ENCODE measurements at places on chromosomes 7 and 10. TPM values are rescaled to one million over a fixed set of nuclear protein-coding genes. Genes with fewer than 3 reads are reported as not detected.

Gene OR13A1
- not detected for total RNA-seq

GRCh38 chr10:119312241-119312640 is 104.9 kb downstream of the GRK5 start:
- no peaks in the 10 kb centered on the region for H3K27me3 ChIP-seq
- no peak overlapping the region for H3K4me3 ChIP-seq
- no peaks in the 10 kb centered on the region for H3K36me3 ChIP-seq
- DNase-seq, result peak; percentile 54
- H3K4me1 ChIP-seq, result peaks cover 44% of the 10 kb centered on the region

- H3K27me3 ChIP-seq, result no peaks in the 10 kb centered on the region
- no peak overlapping the region for H3K4me3 ChIP-seq
- peaks cover 2% of the 10 kb centered on the region for H3K36me3 ChIP-seq
- H3K27ac ChIP-seq, result no peak overlapping the region
- no peaks in the 10 kb centered on the region for H3K4me1 ChIP-seq
Observed at GRCh38 chr7:43700059-43700501, 29.2 kb downstream of the COA1 start.

DNA sequence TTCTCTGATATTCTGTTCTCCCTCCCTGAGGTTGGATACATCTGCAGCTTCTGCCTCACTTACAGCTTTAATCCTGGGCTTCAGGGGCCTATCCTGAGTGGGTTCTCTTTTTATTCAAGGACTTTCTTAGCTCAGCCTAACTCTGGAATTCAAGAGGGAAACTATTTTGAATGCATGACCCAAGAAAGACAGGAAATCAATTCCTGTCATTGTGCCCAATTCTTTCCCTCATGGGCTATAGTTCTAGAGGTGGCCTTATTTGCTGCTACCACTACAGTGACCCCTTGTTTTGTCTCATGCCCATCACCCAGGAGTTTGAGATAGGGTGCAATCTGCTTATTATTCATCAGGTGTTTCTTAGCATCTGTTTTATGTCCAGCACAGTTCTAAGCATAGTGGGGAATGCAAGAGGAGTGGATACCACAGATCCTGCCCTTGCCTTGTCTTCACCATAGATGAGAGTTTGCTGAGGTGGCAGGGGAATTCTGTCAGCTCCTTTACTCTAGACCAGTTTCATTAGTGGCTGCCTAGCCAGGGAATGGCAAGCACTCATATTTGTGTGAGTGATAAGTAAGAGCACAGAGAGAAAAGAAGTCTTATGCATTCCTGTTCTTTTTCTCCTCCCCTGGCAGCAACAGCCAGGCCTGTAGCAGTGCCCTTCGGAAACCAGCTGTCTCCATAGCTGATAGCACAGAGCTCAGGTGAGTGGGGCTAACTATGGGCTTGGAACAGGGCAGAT is 19.4 kb downstream of the STRIP2 start:
- no peaks in the 10 kb centered on the region for H3K4me1 ChIP-seq
- H3K27ac ChIP-seq, result no peak overlapping the region
- no peak for DNase-seq
- peaks cover 33% of the 10 kb centered on the region for H3K36me3 ChIP-seq
- H3K4me3 ChIP-seq, result no peak overlapping the region
